ENCODE measurements at places on chromosomes 6 and 20. TPM values are rescaled to one million over a fixed set of nuclear protein-coding genes. Genes with fewer than 3 reads are reported as not detected.

DNA sequence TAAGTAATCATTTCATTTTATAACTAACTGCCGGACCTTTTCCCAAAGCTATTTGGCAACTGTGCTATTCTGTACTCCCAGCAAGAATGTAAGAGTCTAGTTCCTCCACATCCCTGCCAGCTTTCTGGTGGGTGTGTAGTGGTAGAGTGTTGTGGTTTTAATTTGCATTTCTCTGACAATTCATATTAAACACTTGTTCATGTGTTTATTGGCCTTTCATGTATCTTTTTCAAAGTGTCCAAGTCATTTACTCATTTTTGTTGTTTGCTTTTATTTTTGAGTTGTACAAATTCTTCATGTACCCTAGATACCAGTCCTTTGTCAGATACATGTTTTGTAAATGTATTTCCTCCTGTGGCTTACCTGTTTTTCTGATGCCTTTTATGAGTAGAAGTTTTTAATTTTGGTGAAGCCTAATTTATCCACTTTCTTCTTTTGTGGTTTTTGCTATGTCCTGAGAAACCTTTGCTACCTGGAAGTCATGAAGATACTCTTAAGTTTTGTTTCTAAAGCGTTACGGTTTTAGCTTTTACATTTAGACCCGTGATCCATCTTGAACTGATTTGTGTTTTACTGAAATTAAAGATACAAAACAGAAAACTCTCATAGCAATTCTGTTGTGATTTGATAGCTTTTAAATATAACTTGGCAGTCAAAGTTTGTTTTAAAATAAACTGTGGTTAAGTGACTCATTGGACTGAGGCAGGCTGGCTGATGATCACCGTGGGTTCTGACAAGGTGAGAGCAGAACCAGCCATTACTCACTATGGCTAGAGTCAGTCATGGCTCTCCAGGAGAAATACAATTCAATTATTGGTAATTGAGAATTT, 8.0 kb downstream of the MYLIP start:
- DNase-seq = peak; percentile 71

DNA sequence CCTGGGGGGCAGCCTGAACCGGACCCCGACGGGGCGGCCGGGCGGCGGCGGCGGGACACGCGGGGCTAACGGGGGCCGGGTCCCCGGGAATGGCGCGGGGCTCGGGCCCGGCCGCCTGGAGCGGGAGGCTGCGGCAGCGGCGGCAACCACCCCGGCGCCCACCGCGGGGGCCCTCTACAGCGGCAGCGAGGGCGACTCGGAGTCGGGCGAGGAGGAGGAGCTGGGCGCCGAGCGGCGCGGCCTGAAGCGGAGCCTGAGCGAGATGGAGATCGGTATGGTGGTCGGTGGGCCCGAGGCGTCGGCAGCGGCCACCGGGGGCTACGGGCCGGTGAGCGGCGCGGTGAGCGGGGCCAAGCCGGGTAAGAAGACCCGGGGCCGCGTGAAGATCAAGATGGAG, 636 bp downstream of the SRF start:
- peak; percentile 82 for DNase-seq

GRCh38 chr6:21438986-21439352, 154.6 kb upstream of the SOX4 start:
- DNase-seq = no peak

DNA sequence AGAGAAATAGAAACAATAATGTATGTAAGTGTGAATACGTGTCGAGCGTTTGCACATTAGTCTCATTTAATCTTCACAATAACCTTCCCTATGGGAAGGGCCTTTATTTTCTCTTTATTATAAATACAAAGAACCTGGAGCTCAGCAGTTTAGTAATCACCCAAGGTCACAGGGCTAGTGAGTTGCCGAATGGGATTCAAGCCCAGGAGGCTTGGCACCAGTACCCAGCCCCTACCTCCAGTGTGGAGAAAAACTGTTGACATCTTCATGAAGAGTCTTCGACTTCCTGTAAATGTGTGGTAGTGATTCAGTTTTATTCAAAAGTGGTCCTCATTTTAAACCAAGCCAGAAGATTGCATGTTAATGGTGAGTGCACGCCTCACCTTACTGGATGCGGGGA, 162.8 kb downstream of the SCML4 start:
- no peak for DNase-seq

DNA sequence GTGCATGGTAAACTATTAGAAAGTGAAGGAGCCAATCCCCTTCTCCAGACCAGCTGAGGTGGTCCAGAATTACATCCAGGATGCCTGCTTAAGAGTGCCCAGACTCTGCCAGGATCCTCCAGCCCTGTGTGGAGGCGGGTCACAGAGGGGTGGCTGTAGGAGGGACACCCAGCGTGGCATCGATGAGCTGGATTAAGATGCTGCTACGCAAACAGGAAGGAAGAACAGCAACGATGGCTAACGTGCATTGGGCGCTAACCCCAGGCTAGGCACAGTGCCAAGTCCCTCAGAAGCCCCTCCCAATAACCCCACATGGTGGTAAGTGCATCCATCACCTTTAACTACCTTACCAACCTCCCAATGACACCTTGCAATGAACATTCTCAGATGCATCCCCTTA, 63.9 kb upstream of the MRPS10 start:
- no peak for DNase-seq

DNA sequence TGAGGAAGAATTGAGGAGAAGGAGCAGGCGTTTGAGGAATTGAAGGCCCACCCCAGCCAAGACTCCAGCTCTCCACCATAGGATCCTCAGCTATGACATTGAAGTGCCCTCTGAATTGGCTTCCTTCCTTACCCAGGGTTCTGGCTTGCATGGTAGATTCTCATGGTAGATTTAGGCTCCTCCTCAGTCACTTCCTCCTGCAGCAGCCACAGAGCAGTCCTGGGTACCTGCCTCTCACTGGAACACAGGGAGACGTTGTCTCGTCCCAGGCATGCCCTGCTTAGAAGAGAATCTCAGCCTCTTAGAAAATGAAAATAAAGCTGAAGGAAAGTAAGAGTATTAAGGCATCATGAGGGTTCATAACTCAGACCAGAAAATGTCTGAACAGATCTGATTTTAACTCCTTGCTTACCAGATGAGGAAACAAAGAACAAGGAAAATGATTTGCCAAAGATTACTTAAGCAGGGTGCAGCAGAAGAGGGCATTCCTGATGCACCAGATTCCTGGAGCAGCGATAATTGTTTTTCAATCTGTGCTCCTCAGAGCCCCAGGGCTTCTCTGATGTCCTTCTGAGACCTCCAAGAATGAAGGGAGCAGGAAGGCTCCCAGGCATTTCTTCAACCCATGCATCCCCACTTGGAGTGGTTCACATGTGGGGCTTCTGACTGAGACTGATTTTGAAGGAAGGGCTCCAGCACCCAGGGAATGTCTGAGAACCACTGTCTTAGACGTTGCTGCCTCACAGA, 219.8 kb downstream of the HIVEP2 start:
- no peak for DNase-seq

- no peak for DNase-seq
These were observed 49.6 kb downstream of the SLC2A12 start for GRCh38 chr6:134002821-134003220.

DNA sequence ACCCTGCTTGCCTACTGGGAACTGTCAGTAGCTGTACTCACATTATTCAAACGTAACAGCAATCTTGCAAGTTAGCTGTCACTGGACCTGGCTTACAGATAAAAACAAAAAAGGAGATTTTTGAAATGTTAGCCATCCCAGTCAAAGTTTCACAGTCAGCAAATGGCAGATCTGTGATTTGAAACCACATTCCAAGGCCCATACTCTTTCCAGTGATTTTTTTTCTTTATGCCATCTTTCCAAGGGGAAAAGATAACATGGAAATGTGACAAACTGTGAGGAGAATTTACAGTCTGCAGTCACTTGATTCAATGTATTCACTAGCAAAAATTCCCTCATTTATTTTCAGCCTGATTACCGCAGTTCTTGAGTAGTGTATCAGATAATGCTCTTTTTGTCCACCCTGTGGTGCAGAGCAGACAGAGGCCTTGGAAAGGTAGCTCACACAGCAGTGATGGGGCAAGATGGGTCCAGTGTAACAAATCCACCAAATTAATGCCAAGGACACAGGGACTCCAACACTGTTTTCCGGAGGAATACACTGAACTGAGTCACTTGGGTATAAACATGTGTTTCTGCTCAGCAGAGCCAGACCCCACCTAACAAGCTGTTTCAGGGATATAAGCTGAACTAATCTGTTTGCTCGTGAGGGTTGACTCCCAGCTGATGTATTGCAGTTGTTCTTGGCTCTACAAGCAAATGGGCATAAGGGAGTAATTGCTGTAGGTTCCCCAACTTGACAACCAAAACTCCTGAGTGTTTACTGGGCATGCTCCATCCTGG, 49.9 kb upstream of the ADGRF1 start:
- DNase-seq = no peak

GRCh38 chr20:19785983-19786285, 27.9 kb downstream of the RIN2 start:
- no peak for DNase-seq

GRCh38 chr20:33137195-33137594, 30.8 kb upstream of the BPIFA2 start:
- DNase-seq = no peak

GRCh38 chr6:133632206-133632605, 256.7 kb upstream of the TCF21 start:
- no peak for DNase-seq

DNA sequence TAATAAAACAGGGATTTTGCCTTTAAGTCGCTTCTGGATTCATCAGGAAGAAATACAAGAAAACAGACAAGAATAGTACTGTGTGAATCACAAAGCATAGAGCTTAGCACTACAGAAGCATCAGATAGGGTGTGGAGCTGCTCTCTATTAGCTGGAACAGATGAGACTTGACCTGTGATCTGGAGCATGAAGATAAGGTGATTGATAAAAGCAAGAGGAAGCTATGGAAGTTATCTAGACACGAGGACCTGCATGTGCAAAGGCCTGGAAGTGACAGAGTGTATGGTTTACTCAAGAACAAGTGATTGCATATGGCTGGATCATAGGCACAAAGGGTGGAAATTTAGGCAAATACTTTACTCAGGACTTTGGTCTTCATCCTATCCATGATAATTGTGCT, 112.9 kb upstream of the MLIP start:
- DNase-seq = no peak

DNA sequence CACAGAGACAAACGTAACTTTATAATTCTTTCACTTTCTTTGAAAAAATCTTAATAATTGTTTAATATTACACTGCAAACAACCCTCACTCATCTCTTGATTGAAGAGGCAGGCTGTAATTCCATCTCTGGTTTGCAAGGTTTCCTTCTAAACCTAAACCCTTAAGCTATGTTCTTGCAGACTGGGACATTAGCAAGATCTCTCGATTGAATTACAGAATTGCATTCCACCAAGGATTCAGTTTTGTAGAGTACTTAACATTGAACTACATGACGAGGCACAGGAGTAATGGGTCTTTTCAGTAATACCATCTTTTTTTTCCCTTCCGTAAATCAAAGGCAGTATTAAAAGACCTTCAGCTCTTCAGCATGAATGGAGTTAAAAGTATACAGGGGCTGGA, 111.6 kb upstream of the EEF1E1 start:
- DNase-seq = no peak

DNA sequence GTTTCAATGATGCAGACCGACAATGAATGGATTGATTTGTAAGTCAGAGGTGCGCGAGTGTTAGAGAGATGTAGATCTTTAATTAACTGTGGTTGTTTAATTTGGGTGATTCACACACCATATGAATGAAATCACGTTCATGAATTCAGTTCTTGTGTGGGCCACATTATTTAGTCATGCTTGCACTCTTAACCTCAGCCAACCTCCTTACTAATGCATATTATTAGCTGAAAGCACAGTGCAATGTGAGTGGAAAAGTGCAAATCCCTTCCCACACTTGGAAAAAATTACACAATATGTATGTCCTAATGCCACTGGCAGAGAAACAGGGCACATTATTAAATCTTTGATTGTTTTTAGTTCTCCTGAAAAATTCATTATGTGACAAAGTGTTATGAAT, 512.5 kb downstream of the BCKDHB start:
- no peak for DNase-seq

DNA sequence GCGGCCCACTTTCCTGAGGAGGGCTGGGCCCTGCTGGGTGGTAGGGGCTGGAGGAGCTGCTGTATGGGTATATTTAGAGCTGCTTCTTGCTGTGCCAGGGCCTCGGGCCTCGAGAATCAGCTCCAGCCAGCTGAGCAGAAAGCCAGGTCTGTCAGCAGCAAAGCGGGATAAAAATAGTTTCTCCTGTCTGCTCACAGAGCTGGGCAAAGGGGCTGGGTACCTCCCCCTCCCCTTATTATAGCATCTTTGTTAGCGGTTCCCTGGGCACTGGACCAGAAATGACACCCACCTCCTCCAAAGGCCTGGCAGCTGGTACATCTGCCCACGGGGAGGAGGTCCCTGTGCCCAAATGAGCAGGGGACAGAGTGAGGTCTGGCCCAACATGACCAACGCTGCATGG, 6.0 kb downstream of the SCRT2 start:
- no peak for DNase-seq

- DNase-seq = no peak
These were observed 61.1 kb downstream of the TAF4 start for GRCh38 chr20:62004614-62005013.

The TRIM10 gene
- total RNA-seq = 0.09 TPM

The TMC2 gene
- total RNA-seq = not detected

The TAB2 gene
- total RNA-seq = 136 TPM

The RIPPLY2 gene
- not detected for total RNA-seq

The SLC22A16 gene
- not detected for total RNA-seq

The COX7A2 gene
- total RNA-seq = 538 TPM

The ANGPT4 gene
- not detected for total RNA-seq

The HNF4A gene
- not detected for total RNA-seq

The ZFAND3 gene
- 39.6 TPM for total RNA-seq

The ZNF831 gene
- 3.4 TPM for total RNA-seq

The ASXL1 gene
- 126 TPM for total RNA-seq

The RAMACL gene
- total RNA-seq = 0.14 TPM

All from activated CD4-positive, alpha-beta T cell treated with anti-CD3 and anti-CD28 coated beads, Interleukin-2, amount 10 ng/mL, durations not matched to agents 24 days and 14 days (primary cell).